Effector memory CD4-positive, alpha-beta T cell (primary cell): ENCODE measurements at places on chromosomes 3 and 15.
A peak's percentile ranks its signal among the peaks of the same experiment; 100 is the strongest.

DNA sequence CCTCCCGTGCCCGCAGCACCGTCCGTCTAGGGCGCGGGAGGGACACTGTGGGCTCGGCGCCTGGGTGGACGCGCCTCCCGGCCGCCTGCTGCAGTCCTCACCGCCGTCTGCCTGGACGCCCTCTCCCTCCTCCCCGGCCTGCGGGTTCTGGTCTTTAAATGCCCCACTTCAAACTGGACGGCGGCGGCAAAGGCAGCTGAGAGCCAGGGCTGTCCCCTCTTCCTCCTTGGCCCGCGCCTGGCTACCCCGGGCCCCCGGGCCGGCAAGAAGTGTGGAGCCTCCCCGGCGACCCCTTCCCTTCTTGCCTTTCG, 426 bp downstream of the CBLB start:
- peak; percentile 3 for DNase-seq

GRCh38 chr15:82808634-82809041, 790 bp upstream of the WHAMM start:
- DNase-seq: no peak

DNA sequence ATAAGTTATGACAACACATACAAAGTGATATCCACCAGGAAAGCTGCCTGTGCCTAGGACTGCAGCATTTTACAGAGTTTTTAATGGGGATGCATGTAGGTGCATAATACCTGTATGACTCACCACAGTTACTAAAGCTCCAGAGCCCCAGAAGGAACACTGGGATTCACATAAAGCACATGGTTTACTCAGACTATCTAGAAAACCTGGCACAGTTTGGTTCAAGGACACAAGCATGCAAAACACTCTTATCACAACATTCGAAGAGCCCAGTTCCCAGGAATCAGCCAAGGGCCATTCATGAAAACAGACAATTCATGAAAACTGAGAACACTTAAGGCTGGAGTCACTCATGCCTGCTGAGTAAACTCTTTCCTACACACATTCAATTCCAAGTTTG, 261.0 kb downstream of the PYDC2 start:
- no peak for DNase-seq

DNA sequence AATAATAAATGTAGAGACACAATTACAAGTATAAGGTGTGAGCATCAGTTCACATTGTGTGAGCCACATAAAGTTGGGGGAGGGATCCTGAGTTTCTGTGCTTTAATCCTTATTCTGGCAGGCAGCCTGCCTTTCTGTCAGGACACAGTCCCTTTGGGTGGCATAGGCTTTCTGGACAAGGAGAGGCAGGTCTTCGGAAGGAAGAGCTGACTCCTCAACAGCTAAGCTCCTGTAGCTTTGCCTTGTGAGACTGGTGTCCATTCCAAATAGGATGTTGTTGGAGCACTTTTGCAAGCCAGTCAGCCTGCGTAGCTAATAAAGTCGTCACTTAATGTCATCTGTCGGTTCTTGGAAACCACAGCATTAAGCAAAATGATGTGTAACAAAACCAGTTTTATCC, 151.9 kb upstream of the MCTP2 start:
- no peak for DNase-seq

DNA sequence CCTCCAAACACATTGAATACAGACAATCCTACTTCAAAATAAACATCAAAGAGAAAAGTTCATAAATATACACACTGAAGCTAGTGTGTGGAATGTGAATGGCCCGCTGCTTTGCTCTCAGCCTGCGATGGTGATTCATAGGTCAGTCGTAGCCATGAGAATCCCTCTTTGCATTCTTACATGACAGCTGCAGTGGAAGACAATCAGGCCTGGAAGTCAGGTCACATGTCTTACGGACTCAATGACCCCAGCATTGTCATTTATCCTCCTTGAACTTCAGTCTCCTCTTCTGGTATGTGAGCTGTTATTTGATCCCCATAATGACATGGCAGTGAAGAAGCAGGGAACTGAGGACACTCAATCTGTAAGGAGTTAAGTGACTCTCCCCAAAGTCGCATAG, 217.8 kb upstream of the EOMES start:
- DNase-seq: no peak

GRCh38 chr3:107402214-107402613, 25.0 kb downstream of the CCDC54 start:
- DNase-seq: no peak

GRCh38 chr3:187150599-187150998, 11.3 kb upstream of the RPL39L start:
- DNase-seq: peak; percentile 46

- DNase-seq: no peak
Observed at GRCh38 chr3:178155521-178155920, 380.7 kb upstream of the KCNMB2 start.
